Posterior cingulate gyrus (tissue), 11 donors: ENCODE measurements at places on chromosomes 16 and 17.

DNA sequence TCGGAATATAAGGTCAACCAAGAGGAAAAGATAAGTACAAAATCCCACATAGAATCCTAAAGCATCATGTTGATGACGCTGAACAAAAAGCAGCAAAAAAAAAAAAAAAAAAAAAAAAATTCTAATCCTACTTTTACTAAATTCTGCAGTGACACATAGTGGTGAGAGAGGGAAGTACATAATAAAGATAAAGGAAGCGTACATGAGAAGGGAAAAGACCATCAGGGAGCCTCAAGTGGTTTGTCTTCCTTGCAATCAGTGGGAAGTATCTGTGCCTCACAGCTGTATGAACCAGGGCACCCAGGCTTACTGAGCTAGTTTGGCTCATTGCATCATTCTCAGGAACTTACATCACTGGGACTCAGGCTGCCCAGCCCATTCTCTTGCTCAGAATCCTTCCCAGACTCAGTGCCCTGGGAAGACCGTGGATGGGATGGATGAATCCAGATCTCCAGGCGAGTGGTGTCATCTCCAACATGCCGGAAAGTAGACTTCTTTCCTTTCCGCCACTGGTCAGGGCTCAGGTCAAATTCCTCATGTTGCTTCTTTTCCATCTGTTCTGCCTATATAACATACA, 21.2 kb downstream of the SMG6 start:
- DNase-seq: no peak

GRCh38 chr17:80910043-80910442, 81.6 kb upstream of the CHMP6 start:
- no peak for DNase-seq

- DNase-seq: no peak
Observed at GRCh38 chr17:36048066-36048465, 16.0 kb upstream of the CCL18 start.

GRCh38 chr16:8286348-8286747, 304.0 kb downstream of the TMEM114 start:
- DNase-seq: no peak
